SK-N-SH (cell line): ENCODE measurements at places on chromosomes 1 and 21. TPM values are rescaled to one million over a fixed set of nuclear protein-coding genes. Genes with fewer than 3 reads are reported as not detected.
A peak's percentile ranks its signal among the peaks of the same experiment; 100 is the strongest.

GRCh38 chr1:198168227-198168626, 11.4 kb downstream of the NEK7 start:
- DNase-seq = no peak
- H3K36me3 ChIP-seq = no peaks in the 10 kb centered on the region; the same call in 1 of the 2 replicates
- no peak overlapping the region for H3K4me3 ChIP-seq
- peaks cover 38% of the 10 kb centered on the region; the same call in 1 of the 2 replicates for H3K4me1 ChIP-seq
- no peaks in the 10 kb centered on the region for H3K27me3 ChIP-seq
- H3K27ac ChIP-seq = peak overlapping the region; percentile 53

- H3K4me3 ChIP-seq = no peak overlapping the region
- DNase-seq = no peak
- H3K36me3 ChIP-seq = peaks cover 7% of the 10 kb centered on the region; the same call in 1 of the 2 replicates
- H3K27me3 ChIP-seq = no peaks in the 10 kb centered on the region
- no peak overlapping the region for H3K27ac ChIP-seq
Observed at GRCh38 chr1:205626216-205626615, 5.6 kb downstream of the ELK4 start.

DNA sequence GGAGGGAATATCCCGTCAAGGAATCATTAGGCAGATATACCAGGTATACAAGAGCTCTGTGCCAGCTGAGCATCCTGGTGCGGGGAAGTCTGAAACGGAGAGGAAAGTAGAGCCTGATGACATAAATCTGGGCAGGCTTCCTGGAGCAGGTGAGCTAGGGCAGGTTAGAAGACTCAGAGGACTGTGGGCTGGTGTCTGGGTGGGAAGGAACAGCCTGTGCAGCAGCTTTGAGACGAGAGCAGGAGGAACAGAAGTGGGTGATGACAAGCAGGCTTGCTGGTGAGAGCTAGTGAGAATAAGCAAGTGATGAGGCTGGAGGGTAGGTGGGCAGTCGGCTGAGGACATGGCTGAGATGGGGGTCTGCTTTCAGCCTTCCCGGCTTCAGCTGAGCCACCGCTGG, 6.7 kb downstream of the CELSR2 start:
- no peak for DNase-seq
- no peaks in the 10 kb centered on the region; the same call in 1 of the 2 replicates for H3K4me1 ChIP-seq
- no peak overlapping the region for H3K27ac ChIP-seq

GRCh38 chr1:178230881-178231409, 137.0 kb downstream of the RASAL2 start:
- no peak for DNase-seq
- no peak overlapping the region for H3K27ac ChIP-seq
- H3K4me3 ChIP-seq = no peak overlapping the region
- H3K27me3 ChIP-seq = no peaks in the 10 kb centered on the region
- no peaks in the 10 kb centered on the region for H3K4me1 ChIP-seq

DNA sequence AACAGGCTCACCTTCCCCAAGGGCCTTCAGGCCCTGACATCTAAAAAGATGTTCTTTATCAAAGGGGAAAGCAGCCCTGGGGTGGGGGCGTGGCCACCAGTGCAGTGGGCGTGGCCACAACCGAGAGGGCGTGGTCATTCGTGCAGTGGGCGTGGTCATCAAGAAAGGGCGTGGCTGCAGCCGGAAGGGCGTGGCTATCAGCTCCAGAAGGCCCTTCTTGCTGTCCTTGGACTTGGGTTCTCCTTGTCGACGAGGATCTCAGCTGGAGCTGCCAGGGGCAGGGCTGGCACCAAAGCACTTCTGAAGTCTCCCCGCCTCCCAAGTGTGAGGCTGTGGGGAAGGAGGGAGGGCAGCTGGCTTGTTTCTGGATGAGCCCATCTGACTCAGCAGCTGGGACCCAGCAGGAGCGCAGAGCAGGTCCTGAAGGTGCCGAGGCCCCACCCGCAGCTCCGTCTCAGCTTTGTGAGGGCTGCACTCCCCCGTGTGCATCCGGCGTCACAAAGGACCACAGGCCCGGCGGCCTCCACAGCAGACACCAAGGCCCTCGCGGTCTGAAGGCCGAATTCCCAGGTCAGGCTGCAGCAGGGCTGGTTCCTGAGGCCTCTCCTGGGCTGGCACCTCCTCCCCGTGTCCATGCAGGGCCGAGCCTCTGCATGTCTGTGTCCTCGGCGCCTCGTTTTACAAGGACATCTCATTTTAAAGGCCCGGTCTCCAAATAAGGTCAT, 12.8 kb downstream of the PDE9A start:
- peak; percentile 86 for DNase-seq
- H3K27ac ChIP-seq = no peak overlapping the region
- no peaks in the 10 kb centered on the region for H3K27me3 ChIP-seq
- no peaks in the 10 kb centered on the region for H3K4me1 ChIP-seq
- H3K36me3 ChIP-seq = no peaks in the 10 kb centered on the region

GRCh38 chr1:221712198-221712684, 29.6 kb downstream of the DUSP10 start:
- H3K4me1 ChIP-seq = peaks cover 33% of the 10 kb centered on the region
- no peak overlapping the region for H3K27ac ChIP-seq
- H3K27me3 ChIP-seq = no peaks in the 10 kb centered on the region
- DNase-seq = no peak
- no peak overlapping the region for H3K4me3 ChIP-seq

- DNase-seq = no peak
- no peak overlapping the region for H3K27ac ChIP-seq
- no peaks in the 10 kb centered on the region for H3K27me3 ChIP-seq
- H3K36me3 ChIP-seq = no peaks in the 10 kb centered on the region
- H3K4me1 ChIP-seq = no peaks in the 10 kb centered on the region; the same call in 1 of the 2 replicates
- H3K4me3 ChIP-seq = no peak overlapping the region
Observed at GRCh38 chr1:6024376-6024775, 21.3 kb upstream of the KCNAB2 start.

The CNST gene
- 21.7 and 29.8 TPM in 2 replicates for polyA plus RNA-seq
